Colonic mucosa (tissue), 4 donors: ENCODE measurements at places on chromosomes 5 and 9. TPM values are rescaled to one million over a fixed set of nuclear protein-coding genes. Genes with fewer than 3 reads are reported as not detected.
A peak's percentile ranks its signal among the peaks of the same experiment; 100 is the strongest.

Gene SETX
- total RNA-seq, result 25.8 TPM

Gene PCDHB12
- 0.40 TPM for total RNA-seq

- H3K4me1 ChIP-seq, result no peaks in the 10 kb centered on the region
- no peak for DNase-seq
- H3K4me3 ChIP-seq, result no peak overlapping the region
- no peaks in the 10 kb centered on the region for H3K27me3 ChIP-seq
Measured at GRCh38 chr5:3277590-3278196, 317.9 kb upstream of the IRX1 start.

- no peak for DNase-seq
- no peak overlapping the region for H3K4me3 ChIP-seq
- H3K27me3 ChIP-seq, result no peaks in the 10 kb centered on the region
- H3K36me3 ChIP-seq, result no peaks in the 10 kb centered on the region
- H3K4me1 ChIP-seq, result no peaks in the 10 kb centered on the region
Measured at GRCh38 chr5:59532979-59533729, 360.4 kb downstream of the PDE4D start.

DNA sequence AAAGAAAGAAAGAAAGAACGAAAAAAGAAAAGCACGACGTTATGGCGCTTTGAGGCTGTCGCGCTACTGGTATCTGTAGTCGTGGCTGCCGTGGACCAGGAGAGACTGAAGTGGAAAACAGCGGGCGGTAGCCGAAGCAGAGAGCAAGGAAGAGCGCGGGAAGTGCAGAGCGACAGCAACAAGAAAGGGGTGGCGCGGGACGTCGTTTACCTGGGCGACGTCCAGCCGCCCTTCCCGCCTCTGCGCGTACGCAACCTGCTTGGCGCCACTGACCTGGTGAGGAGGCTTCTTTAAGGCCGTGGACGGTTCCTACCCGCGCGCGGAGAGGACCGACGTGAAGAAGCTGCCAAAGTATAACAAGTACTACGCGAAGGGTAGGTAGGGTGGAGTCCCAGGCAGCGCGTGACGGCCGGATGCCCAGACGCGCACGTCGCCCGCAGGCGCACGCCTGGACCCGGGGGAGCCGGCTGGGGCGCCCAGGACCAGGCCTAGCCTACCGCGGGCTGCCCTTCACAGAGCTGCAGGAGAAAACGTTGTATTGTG, 15.4 kb downstream of the CCL28 start:
- DNase-seq, result peak; percentile 64
- H3K27ac ChIP-seq, result peak overlapping the region; percentile 43
- no peaks in the 10 kb centered on the region for H3K4me1 ChIP-seq
- peak overlapping the region; percentile 39 for H3K4me3 ChIP-seq
- no peaks in the 10 kb centered on the region for H3K36me3 ChIP-seq

- H3K27me3 ChIP-seq, result no peaks in the 10 kb centered on the region
- H3K27ac ChIP-seq, result no peak overlapping the region
- no peak for DNase-seq
- H3K36me3 ChIP-seq, result no peaks in the 10 kb centered on the region
Measured at GRCh38 chr9:137784046-137784445, 93.5 kb upstream of the CACNA1B start.

Gene IFNA13
- total RNA-seq, result not detected

Gene DDX4
- not detected for total RNA-seq

- H3K4me1 ChIP-seq, result peaks cover 5% of the 10 kb centered on the region
- no peak for DNase-seq
- no peak overlapping the region for H3K27ac ChIP-seq
- H3K27me3 ChIP-seq, result no peaks in the 10 kb centered on the region
Measured at GRCh38 chr9:112180387-112180881, 5.3 kb upstream of the SUSD1 start.

DNA sequence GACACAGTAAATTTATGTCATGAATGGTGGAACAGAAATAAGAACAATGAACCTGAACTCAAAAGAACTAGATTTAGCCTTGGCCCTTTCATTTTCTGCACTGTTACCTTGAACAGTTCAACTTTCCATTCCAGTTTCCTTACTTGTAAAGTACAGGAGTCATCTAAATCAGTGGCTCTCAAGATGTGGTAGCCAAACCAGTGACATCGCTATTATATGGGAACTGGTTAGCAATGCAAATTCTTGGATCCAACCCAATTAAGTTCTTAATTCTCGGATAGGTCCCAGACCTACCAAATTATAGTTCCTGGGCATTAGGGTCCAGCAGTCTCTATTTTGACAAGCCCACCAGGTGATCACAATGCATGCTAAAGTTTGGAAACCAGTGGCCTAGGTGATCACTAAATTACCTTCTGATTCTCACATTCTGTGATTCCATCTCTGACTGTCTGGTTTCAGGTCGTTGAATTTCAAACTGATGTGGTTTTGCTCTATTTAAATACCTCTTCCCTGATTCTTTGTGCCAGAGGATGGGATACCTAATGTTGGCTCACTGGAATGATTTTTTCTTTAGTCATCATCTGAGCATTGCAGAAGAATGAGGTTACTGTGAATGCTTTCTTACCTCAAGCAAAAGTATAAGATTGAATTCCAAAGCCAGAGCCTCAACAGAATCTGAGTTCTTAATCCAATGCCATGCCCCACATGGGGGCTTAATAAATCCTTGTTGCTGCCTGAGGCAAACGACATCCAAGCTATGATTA, 253.8 kb downstream of the ENC1 start:
- H3K27me3 ChIP-seq, result no peaks in the 10 kb centered on the region
- no peaks in the 10 kb centered on the region for H3K4me1 ChIP-seq
- H3K4me3 ChIP-seq, result no peak overlapping the region
- H3K36me3 ChIP-seq, result no peaks in the 10 kb centered on the region

Gene ESM1
- 0.29 TPM for total RNA-seq

DNA sequence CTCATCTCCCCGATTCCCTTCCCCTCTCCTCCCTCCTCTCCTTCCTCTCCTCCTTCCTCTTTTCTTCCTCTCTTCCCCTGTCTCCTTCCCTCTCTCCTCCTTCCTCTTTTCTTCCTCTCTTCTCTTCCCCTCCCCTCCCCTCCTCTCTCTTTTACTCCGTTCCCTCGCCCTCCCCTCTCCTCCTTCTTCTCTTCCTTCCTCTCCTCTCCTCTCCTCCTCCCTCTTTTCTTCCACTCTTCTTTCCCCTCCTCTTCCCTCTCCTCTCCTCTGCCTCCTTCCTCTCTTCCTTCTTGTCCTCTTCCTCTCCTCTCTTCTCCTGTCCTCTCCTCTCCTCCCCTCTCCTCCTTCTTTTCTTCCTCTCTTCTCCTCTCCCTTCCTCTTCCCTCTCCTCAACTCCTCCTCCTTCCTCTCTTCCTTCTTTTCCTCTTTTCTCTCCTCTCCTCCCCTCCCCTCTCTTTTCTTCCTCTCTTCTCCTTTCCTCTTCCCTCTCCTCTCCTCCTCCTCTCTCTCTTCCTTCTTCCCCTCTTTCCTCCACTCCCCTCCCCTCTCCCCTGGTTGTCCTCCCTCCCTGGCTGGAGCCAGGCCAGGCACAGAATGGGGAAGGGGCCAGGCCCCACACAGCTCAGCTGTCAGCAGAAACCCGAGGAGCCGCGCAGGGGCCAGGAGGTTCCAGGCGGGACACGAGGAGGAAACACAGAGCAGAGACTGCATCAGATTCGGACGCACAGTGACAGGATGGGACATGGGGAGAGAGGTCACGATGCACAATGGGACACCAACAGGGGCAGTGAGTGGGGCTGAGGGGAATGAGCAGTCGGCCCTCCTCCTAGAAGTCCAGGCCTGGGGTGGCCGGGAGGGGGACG, 48.0 kb downstream of the CAMK2A start:
- H3K27ac ChIP-seq, result no peak overlapping the region
- no peak overlapping the region for H3K4me3 ChIP-seq
- H3K4me1 ChIP-seq, result no peaks in the 10 kb centered on the region
- H3K27me3 ChIP-seq, result no peaks in the 10 kb centered on the region
- H3K36me3 ChIP-seq, result no peaks in the 10 kb centered on the region

Gene LAMC3
- total RNA-seq, result 0.67 TPM

- no peaks in the 10 kb centered on the region for H3K27me3 ChIP-seq
- no peaks in the 10 kb centered on the region for H3K36me3 ChIP-seq
- H3K4me3 ChIP-seq, result no peak overlapping the region
- no peak for DNase-seq
- no peaks in the 10 kb centered on the region for H3K4me1 ChIP-seq
Measured at GRCh38 chr5:58066557-58066956, 393.3 kb downstream of the PLK2 start.

- no peak overlapping the region for H3K27ac ChIP-seq
- H3K27me3 ChIP-seq, result no peaks in the 10 kb centered on the region
- peaks cover 20% of the 10 kb centered on the region for H3K4me1 ChIP-seq
Measured at GRCh38 chr9:137066096-137066861, 4.1 kb downstream of the SAPCD2 start.

Gene ENTPD8
- 48.3 TPM for total RNA-seq

- H3K27me3 ChIP-seq, result no peaks in the 10 kb centered on the region
- DNase-seq, result no peak
- H3K4me1 ChIP-seq, result no peaks in the 10 kb centered on the region
- H3K4me3 ChIP-seq, result no peak overlapping the region
- H3K36me3 ChIP-seq, result no peaks in the 10 kb centered on the region
Measured at GRCh38 chr9:134690946-134691694, 49.5 kb downstream of the COL5A1 start.

- H3K4me3 ChIP-seq, result no peak overlapping the region
- DNase-seq, result no peak
- H3K4me1 ChIP-seq, result no peaks in the 10 kb centered on the region
- no peaks in the 10 kb centered on the region for H3K27me3 ChIP-seq
- H3K27ac ChIP-seq, result no peak overlapping the region
Measured at GRCh38 chr5:165508861-165509260, 2003.4 kb downstream of the MAT2B start.

Gene CYLC2
- not detected for total RNA-seq

DNA sequence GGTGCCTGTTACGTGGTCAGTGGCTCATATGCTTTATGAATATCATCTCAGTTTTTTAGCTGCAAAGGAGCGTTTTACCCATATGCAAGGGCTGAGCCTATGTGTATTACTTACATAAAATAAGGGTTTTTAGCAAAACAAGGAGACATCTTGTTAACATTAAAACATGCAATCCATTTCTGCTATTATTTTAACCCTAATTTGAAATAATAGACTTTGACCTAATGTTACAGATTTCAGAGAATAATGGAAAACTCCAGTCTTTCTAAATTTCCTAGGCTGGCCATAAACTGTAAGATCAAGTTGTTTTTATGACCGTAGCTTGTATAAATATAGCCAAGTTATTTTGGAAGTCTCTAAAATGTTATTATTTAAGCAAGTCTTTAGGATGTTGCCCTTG, 121.1 kb upstream of the SEMA6A start:
- no peaks in the 10 kb centered on the region for H3K27me3 ChIP-seq
- H3K4me3 ChIP-seq, result no peak overlapping the region
- no peak overlapping the region for H3K27ac ChIP-seq
- no peaks in the 10 kb centered on the region for H3K36me3 ChIP-seq

- DNase-seq, result no peak
- no peak overlapping the region for H3K4me3 ChIP-seq
- no peaks in the 10 kb centered on the region for H3K36me3 ChIP-seq
- no peaks in the 10 kb centered on the region for H3K27me3 ChIP-seq
- H3K4me1 ChIP-seq, result no peaks in the 10 kb centered on the region
- H3K27ac ChIP-seq, result no peak overlapping the region
Measured at GRCh38 chr9:19527663-19528062, 118.9 kb downstream of the ACER2 start.

DNA sequence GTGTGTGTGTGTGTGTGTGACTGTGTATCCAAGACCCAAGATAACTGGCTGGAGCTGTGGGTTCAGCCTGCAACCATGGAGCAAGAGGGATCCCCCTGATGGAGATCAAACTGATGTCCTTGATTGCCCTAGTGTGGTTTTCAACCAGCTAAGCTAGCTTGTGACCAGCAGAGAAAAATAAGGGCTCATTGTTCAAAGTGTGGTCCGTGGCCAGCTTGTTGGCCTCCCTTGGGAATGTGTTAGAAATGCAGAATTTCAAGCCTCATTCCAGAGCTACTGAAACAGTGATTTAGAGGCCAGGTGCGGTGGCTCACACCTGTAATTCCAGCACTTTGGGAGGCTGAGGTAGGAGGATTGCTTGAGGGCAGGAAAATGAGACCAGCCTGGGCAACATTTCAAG, 79.9 kb downstream of the ACER2 start:
- H3K4me1 ChIP-seq, result no peaks in the 10 kb centered on the region
- no peak overlapping the region for H3K4me3 ChIP-seq
- no peak for DNase-seq

DNA sequence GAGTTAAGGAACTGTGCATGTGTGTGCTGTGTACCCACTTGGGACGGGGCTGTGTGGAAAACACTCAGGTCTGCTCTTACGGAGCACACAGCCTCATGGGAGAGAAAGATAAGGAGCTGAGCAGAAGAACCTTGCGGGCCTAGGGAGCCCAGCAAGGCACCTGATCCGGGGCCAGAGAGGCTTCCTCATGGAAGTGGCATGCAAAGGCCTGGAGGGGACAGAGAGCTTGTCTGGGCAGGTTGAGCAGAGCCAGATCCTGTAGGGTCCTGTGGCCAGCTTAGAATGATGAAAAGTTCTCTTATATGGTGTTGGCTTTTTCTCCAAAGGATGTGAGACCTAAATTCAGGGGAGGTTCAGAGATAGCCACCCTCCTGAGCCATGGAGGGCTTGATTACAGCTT, 45.2 kb downstream of the NEK6 start:
- no peak overlapping the region for H3K4me3 ChIP-seq
- no peaks in the 10 kb centered on the region for H3K4me1 ChIP-seq
- DNase-seq, result no peak

- H3K27ac ChIP-seq, result no peak overlapping the region
- no peak for DNase-seq
- no peak overlapping the region for H3K4me3 ChIP-seq
- no peaks in the 10 kb centered on the region for H3K4me1 ChIP-seq
- no peaks in the 10 kb centered on the region for H3K36me3 ChIP-seq
Measured at GRCh38 chr5:68246802-68247201, 31.2 kb downstream of the PIK3R1 start.

DNA sequence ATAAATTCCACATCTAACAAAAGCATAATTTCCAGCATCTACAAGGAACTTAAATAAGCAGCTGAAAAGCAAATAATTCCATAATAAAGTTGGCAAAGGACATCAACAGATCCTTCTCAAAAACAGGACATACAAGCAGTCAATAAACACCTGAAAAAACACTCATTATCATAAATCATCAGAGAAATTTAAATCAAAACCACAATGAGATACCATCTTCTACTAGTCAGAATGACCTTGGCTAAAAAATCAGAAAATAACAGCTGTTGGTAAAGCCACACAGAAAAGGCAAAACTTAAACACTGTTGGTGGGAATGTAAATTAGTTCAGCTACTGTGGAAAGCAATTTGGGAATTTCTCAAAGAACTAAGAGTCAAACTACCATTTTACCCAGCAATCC, 1371.1 kb upstream of the ACO1 start:
- H3K4me1 ChIP-seq, result no peaks in the 10 kb centered on the region
- DNase-seq, result no peak
- H3K36me3 ChIP-seq, result no peaks in the 10 kb centered on the region
- no peak overlapping the region for H3K4me3 ChIP-seq
- no peaks in the 10 kb centered on the region for H3K27me3 ChIP-seq
- no peak overlapping the region for H3K27ac ChIP-seq

Gene TOR1B
- total RNA-seq, result 60.8 TPM

Gene MEGF10
- total RNA-seq, result 0.35 TPM

- H3K4me1 ChIP-seq, result no peaks in the 10 kb centered on the region
- H3K27ac ChIP-seq, result no peak overlapping the region
- H3K36me3 ChIP-seq, result no peaks in the 10 kb centered on the region
- no peak overlapping the region for H3K4me3 ChIP-seq
Measured at GRCh38 chr5:151587796-151588555, 3.2 kb downstream of the FAT2 start.

Gene PGGT1B
- total RNA-seq, result 73.6 TPM
